Activated CD4-positive, alpha-beta T cell treated with anti-CD3 and anti-CD28 coated beads for 36 hours (primary cell): ENCODE measurements at places on chromosomes 5 and 9.

DNA sequence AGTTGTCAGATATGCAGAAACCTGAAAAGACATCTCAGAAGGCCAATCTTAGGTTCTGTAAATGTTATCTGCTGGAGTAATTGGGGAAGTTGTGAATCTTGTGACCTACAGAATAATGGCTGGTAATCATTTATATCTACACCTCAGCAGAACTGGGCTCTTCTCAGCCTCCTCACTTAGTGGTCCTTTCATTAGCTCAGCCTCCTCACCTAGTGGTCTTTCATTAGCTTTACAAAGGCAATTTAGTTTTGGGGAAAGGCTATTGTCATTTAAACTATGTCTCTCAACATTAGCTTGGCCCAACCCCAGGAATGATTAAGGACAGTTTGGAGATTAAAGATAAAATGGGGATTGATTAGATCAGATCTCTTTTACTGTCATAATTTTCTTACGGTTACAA, 284.2 kb upstream of the SGCD start:
- no peak for DNase-seq

GRCh38 chr5:55668356-55668755, 43.8 kb downstream of the SLC38A9 start:
- no peak for DNase-seq

DNA sequence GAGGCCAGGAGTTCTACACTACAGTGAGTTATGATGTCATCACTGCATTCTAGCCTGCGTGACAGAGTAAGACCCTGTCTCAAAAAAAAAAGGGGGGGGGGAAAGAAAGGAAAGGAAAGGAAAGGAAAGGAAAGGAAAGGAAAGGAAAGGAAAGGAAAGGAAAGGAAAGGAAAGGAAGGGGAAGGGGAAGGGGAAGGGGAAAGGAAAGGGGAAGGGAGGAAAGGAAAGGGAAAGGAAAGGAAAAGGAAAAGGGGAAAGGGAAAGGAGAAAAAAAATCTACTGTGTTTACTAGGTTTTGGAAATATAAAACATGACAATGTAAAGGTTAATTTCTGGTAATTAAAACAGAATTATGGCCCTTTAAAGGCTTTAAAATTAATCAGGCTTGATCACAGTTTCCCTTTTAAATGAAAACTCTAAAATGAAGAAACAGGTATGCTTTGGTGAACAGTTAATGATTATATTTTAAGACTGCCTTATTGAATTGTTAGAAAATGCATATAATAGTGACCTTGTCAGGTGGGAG, 131.9 kb upstream of the POU5F2 start:
- no peak for DNase-seq

DNA sequence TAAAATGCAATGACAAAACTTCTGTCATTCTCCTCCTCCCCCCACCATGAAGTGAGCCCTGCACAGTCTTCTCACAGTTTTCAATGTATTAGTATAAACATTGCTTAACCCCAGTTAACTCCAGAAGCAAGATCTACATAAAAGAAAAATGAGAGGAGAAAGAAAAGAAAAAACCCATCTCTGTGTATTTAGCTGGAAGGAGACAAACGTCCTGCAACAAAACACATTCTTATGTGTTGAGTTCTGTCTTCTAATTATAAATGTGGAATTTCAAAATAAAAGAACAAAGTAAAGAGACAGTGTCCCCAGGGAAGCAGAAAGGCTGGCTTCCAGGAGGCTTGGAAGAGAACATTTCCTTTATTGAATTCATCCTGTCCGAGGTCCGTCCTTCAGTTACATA, 491.9 kb upstream of the TUSC1 start:
- no peak for DNase-seq

DNA sequence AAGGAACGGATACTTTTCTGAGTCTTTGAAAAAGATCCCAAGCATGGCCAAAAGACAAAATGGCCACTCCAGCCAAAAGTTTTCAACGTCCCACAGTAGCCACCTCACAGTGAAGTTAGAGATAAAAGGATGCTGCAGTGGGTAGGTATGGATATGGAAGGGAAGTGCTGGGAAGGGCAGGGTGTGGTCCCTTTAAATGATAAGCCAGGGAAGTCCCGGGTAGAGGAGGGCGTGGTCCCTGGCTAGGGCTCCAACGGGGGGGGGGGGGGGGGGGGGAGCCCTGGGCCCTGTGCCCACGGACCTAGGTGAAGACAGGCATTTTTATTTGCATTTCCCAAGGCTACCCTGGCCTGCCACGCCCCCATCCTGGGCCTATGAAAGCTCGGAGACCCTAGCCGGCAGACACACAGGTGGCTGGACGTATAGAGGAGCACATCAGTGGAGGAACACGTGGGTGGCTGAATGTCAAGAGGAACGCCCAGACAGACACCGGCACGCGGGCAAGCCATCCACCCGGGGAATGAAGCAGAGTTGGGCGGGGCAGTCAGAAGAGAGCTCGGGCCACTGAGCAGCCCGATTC, 306.7 kb downstream of the NFIB start:
- no peak for DNase-seq

- DNase-seq = no peak
These were observed 498.0 kb downstream of the NR2F1-AS1 start for GRCh38 chr5:93082981-93083380.

DNA sequence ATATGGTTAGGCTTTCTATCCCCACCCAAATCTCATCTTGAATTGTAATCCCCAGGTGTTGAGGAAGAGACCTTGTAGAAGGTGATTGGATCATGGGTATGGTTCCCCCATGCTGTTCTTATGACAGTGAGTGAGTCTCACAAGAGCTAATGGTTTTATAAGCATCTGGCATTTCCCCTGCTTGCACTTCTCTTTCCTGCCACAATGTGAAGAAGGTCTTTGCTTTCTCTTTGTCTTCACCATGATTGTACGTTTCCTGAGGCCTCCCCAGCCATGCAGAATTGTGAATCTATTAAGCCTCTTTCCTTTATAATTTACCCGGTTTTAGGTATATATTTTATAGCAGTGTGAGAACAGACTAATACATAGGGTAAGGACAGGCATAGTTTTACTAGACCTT, 334.5 kb downstream of the TLR4 start:
- no peak for DNase-seq

- DNase-seq = no peak
These were observed 237.4 kb downstream of the NR2F1-AS1 start for GRCh38 chr5:93343570-93343969.

GRCh38 chr9:11128156-11128555, 515.4 kb upstream of the PTPRD start:
- DNase-seq = no peak

- DNase-seq = no peak
These were observed 153.6 kb downstream of the CRB2 start for GRCh38 chr9:123509646-123510045.

- no peak for DNase-seq
These were observed 237.5 kb upstream of the ADRA1B start for GRCh38 chr5:159678657-159679392.

- DNase-seq = no peak
These were observed 228.1 kb upstream of the PANK3 start for GRCh38 chr5:168807287-168807686.

DNA sequence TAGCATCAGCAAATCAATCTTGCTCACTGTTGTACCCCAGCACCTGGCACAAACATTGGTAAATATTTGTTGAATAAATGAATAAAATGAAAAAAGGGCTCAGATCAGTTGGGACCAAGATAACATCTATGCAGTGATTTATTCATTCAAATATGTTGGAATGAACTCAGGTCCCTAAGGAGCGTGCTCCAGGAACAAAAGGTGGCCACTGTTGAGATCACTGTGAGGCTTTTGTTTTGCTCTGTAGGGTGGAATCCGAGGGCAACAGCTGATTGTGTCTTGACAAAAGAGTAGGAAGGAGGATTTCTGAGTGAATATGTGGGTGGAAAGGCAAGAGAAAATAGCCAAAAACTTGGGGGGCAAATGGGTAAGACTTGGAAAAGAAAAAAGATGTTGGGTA, 89.7 kb downstream of the PPP2R2B start:
- DNase-seq = no peak
